ENCODE measurements at places on chromosomes 3 and 15.

DNA sequence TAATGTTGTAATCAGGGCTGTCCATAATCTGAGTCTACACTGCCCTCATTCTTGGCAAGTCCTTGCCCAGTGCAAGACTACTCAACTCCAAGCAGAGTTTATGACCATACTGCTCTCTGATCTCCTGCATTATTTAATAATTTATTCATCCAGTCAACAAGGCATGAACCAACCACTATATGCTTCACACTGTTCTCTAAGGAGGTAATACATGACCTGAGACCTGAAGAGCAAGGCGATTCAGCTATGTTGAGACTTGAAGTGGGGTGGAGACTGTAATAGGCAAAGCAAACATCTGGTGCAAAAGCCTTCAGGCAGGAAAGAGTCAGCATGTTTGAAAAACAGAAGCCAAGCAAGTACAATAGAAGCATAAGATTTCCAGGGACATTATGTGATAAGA, 1362.8 kb downstream of the ROBO2 start:
- no peak for DNase-seq

DNA sequence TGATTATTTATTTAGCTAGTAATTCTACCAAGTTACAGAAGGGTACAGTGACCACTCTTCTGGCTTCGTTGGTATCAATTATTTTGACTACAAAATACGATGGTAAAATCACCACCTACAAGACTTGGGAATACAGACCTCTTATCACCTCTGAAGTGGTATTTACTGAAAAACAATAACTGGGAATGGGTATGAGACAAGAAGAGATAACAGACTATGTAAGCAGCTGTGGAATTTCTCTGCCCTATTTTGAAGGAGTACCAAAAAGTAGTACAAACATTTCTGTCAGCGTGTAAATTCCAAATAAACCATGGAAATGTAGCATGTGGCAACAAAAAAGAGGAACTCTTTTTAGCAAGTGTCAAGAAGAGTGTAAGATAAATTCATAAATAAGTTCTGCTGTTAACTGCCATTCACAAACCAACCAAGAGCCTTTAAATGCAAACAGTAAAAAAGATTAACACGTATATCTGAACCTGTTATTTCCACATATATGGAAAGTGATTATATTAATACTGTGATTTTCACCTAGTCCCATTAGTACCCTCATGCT, 77.0 kb upstream of the SLC12A8 start:
- DNase-seq, result no peak

DNA sequence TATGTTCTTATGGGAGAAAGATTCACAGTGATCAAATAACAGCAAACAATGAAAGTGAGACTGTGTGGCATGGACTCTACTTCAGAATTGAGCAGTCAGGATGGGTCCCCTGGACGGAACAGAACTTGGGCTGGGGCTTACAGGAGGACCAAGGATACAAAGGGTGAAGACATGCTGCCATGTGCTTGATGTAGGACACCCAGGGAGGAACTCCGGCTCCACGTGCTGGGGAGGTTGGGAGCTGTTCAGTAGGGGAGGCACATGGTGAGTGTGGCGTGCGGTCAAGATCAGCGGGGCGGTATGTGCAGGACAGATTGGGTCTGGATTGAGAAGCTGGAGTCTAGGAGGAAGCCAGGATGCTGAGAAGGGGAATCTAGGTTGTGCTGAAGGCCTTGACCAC, 32.6 kb downstream of the PPCDC start:
- DNase-seq, result no peak

- no peak for DNase-seq
Observed at GRCh38 chr3:139638518-139638917, 39.3 kb downstream of the NMNAT3 start.

All from CD4-positive, alpha-beta T cell treated with Interleukin-12 subunit alpha and Interleukin-12 subunit beta, for 1 hour (primary cell).